ENCODE measurements at places on chromosomes 16 and 17. TPM values are rescaled to one million over a fixed set of nuclear protein-coding genes. Genes with fewer than 3 reads are reported as not detected.
A peak's percentile ranks its signal among the peaks of the same experiment; 100 is the strongest.

DNA sequence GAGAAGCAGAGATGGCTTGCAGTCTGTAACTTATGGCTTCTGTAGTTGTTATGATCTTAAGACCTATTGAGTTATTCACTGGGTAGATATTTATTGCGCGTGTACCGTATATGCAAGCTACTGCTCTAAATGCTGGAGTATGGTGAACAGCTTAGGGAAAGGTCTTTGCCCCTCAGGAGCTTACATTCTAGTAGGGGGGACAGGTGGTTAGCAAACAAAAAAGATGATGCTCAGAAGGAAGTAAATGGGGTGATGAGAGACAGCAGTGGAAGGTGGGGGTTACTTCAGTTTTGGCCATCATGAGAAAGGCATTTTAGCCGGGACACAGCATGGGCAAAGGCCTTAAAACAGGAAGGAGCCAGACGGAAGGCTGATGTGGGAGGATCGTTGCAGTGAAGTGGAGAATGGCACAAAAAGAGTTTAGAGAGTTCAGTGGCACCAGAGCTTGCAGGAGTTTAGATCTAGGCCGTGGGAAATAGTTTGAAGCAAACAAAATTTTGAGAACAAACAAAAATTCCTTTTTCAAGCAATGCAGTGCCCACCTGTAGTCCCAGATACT is 2.1 kb downstream of the ARMC7 start:
- DNase-seq, result no peak

DNA sequence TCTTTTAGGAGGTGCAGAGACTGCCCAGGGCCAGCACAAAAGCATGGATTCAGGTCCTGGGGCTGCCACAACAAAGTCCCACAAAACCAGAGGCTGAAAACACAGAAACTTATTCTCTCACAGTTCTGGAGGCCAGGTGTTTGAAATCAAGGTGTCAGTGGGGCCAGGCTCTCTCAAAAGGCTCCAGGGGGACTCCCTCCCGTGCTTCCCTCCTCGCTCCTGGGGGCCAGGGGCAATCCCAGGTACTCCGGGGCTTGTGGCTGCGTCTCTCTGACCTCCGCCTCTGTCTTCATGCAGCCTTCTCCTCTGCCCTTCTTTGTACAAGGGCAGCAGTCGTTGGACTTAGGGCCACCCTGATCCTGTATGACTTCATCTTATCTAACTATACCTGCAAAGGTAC is 8.3 kb upstream of the RBFOX3 start:
- no peak for DNase-seq

GRCh38 chr16:87241137-87241771 is 75.9 kb downstream of the C16orf95 start:
- DNase-seq, result peak; percentile 35

DNA sequence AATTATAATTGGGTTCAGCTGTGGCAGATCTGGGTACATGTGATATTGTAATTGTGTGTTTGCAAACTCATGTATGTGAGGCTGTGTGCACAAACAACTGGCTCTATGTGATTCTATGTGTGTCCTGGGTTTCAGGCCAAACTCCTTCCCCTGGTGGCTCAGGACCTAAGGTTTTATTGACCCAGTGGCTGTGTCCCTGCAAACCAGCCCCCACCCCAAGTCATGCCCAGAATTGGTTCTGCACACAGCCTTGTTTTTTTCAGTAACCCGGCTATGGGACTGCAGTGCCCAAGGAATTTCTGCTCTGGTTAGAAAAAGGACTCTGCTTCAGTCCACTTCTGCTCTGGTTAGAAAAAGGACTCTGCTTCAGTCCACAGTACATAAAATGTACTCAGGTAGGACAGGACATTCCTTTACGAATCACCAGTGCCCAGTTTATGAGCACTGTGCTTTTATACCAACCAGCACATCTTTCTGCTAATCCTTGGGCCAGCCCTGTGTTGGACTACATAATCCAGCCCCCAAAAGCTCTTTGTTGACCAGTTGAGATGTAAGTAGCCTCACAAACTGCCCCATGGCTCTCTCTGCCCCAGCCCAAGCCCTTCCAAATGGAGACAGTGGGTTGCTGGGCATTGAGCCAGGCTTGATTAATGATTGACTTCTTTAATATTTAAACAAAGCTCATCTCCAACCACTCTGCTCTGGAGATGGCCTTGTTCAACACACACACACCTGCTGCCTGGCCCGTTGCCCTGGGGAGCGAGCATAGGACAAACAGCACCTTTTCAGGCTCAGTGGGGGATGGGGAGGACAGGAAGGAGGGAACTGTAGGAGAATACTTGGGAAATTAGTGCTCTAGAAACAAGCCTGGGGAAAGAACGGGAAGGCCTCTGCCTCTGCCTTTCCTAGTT is 2.9 kb upstream of the KCNH6 start:
- DNase-seq, result peak; percentile 73

GRCh38 chr16:19583665-19584300 is 28.3 kb downstream of the VPS35L start:
- DNase-seq, result peak; percentile 19

- peak; percentile 67 for DNase-seq
Measured at GRCh38 chr16:80260906-80261311, 279.9 kb upstream of the DYNLRB2 start.

DNA sequence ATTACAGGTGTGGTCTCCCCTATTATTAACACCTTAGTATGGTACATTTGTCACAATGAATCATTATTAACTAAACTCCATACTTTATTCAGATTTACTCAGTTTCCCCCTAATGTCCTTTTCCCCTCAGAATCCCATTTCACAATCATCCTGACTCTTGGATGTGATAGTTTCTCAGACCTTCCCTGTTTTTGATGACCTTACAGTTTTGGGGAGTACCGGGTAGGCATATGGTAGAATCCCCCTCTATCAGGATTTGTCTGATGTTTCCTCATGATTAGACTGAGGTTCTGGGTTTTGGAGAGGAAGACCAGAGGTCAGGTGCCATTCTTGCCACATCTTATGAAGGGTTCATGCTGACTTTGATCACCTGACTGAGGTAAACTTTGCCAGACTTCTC is 6.0 kb upstream of the ASB16 start:
- no peak for DNase-seq

DNA sequence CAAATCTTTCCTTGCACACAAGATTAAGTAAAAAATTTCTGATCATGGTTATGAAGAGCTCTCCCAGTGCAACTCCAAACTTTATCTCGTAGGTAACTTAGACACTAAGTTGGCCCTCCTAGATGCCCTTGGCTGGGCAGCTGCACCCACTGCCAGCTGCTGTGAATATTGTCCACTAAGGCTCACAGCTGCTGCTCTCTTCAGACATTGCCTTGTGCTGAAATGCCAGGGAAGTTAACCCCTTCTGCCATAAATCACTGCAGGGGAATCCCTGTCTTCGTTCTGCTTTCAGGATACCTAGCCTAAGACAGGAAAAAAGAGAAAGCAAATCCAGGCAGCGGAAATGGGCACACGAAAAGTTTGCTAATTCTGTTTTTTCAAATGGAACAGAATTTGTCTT is 106.4 kb downstream of the IRX5 start:
- DNase-seq, result no peak

GRCh38 chr16:20401475-20402016 is 3.0 kb downstream of the PDILT start:
- no peak for DNase-seq

- DNase-seq, result no peak
Measured at GRCh38 chr17:14070344-14070984, 1.2 kb downstream of the COX10 start.

DNA sequence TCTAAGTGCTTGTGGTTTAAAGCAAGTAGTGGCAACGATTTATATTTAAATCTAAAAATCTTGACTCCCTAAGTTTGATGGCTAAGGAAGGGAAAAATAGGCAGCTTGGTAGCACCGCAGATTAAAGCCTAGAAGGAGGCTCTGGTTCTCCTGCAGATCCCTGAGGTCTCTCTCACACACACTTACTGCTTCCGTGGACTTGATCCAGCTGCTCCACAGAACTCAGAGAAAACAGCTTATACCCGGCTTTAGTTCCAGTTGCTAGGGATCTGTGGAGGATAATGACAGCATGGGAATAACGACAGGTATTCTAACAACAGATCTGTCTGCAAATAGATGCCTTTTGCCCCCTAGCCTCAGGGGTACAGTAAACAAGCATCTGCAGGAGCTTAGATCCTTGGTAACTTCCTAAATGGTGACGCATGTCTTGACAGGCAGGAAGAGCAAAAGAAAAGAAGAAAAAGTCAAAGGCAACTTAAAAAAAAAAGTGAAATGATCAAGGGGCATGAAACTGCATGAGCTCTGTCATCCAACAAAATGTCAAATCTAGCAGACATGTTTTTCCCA is 4.5 kb downstream of the WIPI1 start:
- DNase-seq, result no peak

DNA sequence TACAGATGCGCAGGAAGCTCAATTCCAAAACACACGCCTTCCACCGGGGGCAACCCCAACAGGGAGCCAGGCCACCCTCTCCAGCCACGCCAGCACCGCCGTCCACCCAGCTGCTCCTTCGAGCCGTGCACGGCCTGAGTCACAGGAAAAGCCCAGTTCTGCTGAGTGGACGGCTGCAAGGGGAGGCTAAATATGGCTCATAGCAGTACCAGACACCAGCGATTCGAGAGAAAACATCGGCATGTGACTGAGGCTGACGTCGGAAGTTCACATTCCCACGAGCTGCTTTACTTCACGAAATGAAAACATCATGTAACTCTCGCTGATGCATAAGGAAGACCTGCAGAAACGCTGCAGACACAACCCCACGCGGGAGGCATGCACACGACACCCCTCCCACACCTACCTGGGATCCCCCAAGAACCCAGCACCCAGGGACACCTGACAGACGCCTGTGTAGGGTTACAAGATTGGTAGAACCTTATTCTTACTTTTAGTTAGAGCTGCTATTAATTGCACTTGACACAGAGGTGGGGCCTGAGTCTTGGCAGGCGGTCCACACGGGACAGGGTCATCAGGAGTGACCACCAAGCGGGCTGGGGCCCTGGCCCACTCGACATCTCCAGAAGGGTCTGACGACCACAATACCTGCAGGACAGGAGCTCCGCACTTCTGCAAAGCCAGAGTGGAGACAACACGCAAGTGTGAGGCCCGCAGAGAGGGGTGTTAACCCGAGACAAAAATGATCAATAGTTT is 116.8 kb downstream of the ANKRD11 start:
- DNase-seq, result no peak

DNA sequence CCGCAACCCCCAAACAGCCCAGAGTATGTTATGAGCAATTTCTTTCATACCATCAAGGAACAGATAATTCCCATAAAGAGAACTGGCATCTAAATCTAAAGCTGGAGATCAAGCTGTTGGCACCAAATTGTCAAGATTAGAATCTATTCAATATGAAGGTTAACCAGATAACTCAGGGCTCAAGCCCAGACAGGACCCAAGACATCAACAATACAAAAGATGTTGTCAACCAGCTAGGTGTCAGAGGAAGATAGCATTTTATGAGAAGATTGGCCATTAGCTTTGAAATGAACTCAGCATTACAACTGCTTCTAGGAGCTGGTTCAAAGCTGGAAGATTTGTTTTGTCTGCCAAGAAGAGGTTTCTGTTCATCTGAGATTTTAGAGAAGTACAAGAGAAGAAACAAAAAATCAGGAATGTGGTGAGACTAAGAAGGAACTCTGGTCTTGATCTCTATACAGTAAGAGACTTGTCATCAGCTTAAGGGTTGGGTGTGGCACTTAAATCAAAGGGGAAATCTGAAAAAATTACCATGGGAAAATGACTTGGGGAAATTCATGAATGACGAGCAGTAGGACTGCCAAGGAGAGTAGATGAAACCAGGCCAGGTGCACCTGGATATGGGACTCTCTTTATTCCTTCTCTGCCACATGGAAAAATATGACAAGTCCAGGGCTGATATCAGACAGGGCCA is 64.2 kb upstream of the COX10 start:
- DNase-seq, result no peak

- no peak for DNase-seq
Measured at GRCh38 chr16:74842413-74842812, 67.8 kb upstream of the FA2H start.

DNA sequence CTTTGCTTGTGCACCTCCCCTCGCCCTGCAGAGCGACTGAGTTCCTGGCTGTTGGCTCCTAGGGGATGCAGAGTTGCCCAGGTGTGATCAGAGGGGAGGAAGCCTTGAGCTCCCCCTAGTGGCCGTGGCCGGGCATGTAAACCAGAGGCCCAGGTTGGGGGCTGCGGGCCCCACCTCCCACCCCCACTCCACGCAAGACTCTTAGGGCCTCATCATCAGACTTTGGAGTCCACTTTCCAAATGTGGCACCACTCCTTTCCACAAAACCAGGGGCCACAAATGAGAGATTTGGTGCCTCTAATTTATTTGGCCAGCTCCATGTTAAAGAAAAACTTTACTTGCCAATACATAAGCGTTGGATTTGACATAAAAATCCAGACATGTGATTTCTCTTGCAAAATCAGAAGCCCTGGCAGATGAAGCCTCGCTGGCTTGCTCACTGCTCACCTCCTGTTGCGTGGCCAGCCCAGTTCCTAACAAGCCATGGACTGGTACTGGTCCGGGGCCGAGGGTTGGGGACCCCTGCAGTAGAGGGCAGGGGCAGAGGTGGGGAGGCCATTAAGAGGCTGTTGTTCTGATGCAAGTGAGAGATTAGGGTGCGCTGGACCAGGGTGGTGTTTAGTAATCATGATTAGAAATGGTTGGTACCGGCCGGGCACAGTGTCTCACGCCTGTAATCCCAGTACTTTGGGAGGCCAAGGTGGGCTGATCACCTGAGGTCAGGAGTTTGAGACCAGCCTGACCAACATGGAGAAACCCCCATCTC is 28.7 kb upstream of the GAS7 start:
- DNase-seq, result peak; percentile 31

GRCh38 chr17:28252436-28252835 is 66.6 kb upstream of the TMEM97 start:
- DNase-seq, result no peak

DNA sequence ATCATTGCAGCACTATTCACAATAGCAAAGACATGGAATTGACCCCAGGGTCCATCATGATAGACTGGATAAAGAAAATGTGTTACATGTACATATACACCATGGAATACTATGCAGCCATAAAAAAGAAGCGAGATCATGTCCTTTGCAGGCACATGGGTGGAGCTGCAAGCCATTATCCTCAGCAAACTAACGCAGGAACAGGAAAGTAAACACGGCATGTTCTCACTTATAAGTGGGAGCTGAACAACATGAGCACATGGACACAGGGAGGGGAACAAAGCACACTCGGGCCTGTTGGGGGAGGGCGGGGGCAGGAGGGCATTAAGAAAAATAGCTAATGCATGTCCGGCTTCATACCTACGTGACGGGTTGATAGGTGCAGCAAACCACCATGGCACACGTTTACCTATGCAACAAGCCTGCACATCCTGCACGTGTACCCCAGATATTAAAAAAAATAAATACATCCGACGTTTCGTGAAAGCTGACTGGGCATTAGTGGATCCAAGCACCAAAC is 28.9 kb downstream of the ZNF778 start:
- no peak for DNase-seq

PLA2G10 gene
- total RNA-seq, result 24.3 TPM

CDH3 gene
- not detected for total RNA-seq

BOLA2 gene
- total RNA-seq, result 7.4 TPM

MEOX1 gene
- not detected for total RNA-seq

C1QL1 gene
- 6.8 TPM for total RNA-seq

ADGRG1 gene
- total RNA-seq, result 46.6 TPM

KARS1 gene
- 86.5 TPM for total RNA-seq

WSCD1 gene
- total RNA-seq, result 58.4 TPM

TBX21 gene
- not detected for total RNA-seq

UMOD gene
- not detected for total RNA-seq

SEC14L1 gene
- total RNA-seq, result 16.8 TPM

CDH8 gene
- total RNA-seq, result not detected

All from transverse colon (tissue), 4 donors.